ENCODE measurements at places on chromosomes 3 and 15.

DNA sequence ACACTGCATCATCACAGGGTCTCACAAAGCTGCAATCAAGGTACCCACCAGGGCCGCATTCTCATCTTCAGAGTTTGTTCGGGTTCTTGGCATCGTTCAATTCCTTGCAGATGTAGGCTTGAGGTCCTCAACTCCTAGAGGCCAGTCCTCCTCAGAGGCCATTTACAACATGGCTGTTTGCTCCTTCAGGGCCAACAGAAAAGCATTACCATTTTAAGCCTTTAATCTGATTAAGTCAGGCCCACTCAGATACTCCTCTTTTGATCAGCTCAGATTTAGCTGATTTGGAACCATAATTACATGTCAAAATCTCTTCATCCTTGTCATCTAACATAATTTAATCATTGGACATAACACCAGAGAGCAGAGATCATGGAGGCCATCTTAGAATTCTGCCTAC is 55.4 kb downstream of the BFSP2 start:
- DNase-seq = no peak

DNA sequence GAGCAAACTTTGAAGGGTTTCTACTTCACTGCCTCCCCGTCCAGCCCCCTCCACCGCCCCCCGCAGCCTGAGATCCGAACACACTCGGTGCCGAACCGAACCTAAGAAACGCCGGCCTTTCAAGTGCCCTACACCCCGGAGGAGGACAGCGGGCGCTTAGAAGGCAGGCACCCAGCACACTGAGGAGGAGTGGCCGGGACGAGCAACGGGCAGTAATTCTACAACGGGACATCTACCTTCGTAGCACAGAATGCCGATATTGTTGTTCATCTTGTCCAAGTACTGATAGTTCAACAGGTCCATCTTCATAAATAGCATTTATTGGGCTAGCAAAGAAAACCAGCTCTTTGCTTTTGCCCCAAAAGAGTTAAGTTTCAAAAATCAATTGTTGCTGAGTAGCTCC is 513 bp downstream of the VGLL4 start:
- DNase-seq = no peak

- no peak for DNase-seq
Observed at GRCh38 chr3:42855219-42855546, 20.5 kb downstream of the CYP8B1 start.

DNA sequence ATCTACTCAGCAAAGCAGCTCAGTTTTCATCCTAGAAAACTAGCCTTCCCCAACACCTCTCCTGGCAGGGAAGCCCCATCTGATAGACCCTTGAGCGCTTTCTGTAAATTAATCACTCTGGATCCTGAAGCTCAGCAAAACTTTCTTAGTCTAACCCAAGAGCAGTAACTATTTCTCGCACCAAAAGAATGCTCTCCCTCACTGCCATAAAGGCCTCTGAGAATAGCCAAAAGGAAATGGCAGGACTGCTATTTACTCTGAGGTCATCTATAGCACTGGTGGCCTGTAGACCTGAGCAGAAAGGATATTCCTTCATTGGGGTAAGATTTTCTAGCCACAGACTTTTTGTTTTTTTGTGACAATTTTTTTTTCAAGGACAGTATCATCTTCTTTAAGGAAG is 345.8 kb upstream of the ADAMTS9 start:
- DNase-seq = no peak

GRCh38 chr3:52184690-52185089 is 13.3 kb upstream of the ALAS1 start:
- DNase-seq = no peak

DNA sequence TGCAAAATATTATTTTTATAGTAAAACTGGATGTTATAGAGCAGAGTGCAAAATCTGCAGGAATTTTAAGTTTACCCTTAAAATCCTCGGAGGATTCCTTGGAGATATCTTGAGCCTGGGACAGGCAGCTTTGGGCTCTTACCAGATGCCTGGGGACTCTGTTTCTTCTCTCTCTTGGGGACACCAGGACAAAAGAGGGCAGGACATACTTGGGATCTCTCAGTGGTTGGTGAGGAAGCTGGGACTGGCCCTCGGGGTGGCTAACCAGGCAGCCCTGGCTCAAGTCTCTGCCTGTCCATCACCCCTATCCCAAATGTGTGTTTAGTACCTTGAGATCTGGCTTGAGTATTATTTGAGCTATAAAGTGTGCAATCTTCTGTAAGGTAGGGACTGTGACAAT is 38.6 kb downstream of the TKT start:
- DNase-seq = no peak

GRCh38 chr15:20358779-20359414 is 182.7 kb downstream of the GOLGA6L6 start:
- DNase-seq = no peak

DNA sequence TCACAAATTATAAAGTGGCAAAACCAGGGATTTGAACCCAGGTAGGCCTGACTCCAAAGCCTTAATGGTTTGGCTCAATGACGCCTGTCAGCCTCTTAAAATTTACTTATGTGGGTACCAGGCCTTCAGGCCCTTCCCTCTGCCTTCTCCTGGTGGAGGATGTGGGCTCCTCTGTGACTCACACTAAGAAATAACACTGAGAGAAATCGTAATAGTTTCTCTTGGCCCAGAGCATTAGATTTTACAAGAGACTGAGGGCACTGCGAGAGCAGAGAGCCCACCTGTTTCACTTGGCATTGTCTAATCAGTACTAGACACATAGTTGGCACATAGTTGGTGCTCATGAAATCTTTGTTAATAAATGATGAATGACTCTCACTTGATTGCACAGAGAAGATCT is 505.2 kb downstream of the SHQ1 start:
- no peak for DNase-seq

DNA sequence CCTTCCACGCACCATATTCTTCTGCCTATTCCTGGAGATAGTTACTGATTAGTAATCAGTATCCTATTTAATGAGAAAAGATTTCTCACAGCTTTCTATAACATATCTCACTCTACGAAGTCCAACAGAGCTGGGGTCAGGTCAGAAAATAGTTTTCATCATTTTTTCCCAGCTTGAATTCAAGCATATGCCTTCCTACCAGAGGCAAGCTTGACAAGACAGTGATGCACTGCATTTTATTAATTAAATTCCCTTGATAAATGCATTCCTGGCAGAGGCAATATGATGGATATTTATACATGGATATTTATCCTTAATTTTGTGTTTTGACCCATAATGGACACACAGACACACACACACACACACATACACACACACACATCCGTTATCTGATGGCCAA is 961.4 kb downstream of the EPHA3 start:
- no peak for DNase-seq

- no peak for DNase-seq
Observed at GRCh38 chr3:126313580-126314304, 43.5 kb downstream of the KLF15 start.

DNA sequence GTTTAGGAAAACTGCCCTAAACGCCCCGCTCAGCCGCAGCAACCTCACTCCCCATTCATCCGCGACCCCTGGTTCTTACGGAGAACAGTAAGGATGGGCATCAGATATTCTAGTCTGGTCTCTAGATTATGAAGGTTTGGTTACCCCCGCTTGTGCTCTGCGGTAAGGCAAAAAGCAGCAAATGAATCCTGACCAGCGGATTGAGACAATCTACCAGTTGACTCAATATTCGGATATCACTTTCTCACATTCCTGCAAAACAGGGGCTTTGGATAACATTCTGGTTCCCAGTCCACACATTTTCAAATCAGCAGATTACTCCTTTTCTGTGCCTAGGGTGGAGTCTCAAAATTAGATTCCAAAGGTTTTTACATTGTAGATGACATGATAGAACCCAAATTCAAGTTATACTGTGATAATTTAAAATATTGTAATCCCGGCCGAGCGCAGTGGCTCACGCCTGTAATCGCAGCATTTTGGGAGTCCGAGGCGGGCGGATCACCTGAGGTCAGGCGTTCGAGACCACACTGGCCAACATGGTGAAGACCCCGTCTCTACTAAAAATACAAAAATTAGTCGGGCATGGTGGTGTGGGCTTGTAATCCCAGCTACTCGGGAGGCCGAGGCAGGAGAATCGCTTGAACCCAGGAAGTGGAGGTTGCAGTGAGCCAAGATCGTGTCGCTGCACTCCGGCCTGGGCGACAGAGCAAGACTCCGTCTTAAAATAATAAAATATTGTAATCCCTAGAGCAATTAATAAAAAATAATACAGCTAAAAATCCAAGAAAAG is 1.1 kb upstream of the CYFIP1 start:
- no peak for DNase-seq

GRCh38 chr3:48088056-48088748 is 72.0 kb upstream of the MAP4 start:
- no peak for DNase-seq

DNA sequence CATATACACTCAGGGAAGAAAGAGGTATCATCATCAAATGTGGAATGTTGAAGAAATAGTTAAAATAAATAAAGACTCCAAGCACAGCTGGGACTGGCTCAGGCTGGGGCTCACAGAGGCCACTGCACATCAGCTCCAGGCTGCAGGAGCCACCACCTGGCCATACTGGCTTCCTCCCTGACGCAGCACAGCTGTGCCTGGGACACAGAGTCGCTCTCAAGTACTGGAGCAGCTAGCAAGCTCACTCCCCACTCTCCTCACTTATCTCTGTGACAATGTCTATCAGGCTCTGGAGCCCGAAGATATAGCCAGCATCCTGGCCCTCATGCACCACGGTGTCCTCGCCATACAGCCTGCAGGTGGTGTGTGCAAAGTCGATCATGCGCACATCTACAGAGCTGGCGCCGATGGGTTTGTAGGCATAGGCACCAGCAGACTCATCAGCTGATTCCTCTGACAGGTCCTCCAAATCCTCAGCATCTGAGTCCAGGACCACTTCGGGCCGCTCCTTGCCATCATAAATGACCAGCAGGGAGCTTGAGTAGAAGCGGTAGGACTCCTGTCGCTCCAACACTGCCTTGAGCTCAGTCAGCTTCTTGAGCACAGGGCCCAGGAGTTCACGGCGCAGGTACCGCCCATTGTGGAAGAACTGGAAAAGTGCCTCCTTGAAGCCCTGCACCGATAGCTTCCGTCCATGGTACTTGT is 2.5 kb upstream of the NCKIPSD start:
- no peak for DNase-seq

DNA sequence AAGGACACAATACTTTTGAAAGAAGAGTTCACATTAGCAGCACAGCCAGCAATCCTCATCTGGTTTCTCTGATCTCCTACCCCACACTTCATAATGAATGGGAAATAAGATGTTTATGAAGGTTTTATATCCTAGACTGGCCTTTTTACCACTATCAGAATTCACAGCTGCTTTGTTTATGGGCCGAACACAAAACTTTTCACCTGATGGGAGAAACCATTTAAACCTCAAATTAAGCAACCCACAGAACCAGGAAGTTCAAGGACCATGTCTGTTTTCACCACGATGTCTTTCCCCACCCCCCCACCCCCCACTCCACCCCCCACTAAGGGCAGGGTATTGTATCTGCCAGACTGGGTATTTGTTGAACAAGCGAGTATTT is 11.3 kb upstream of the SETD5 start:
- DNase-seq = no peak

DNA sequence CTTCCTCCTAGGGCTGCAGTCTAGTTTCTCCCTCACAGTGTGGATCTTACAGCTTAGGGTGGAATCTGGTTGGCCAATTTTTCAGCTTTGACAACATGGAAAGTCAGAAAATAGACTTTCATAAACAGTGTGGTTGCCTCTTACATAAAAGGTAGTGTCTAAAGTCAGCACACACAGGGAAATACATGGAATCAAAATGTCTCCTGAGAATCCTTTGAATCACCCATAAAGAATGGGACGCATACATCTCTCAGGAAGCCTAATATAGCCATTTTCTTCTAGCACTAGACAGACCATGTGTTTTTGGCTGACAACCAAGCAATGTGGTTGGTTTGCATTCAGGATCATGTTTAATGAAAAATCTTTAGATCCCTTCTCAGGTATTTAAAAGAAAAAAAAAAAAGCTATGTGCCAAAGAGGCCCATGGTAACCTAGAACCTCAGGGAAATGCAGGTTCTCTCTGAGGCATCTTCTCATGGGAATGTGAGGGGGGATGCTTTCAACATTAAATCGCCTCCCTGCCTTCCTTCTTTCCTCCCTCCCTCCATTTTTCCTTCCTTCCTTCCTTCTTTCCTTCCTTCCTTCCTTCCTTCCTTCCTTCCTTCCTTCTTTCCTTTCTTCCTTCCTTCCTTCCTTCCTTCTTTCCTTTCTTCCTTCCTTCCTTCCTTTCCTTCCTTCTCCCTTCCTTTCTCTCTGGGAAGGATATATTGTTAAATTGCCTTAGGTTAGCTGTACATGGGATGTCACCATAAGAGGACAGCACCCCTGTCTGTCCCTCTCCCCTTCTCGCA is 34.3 kb upstream of the ZBTB38 start:
- no peak for DNase-seq

DNA sequence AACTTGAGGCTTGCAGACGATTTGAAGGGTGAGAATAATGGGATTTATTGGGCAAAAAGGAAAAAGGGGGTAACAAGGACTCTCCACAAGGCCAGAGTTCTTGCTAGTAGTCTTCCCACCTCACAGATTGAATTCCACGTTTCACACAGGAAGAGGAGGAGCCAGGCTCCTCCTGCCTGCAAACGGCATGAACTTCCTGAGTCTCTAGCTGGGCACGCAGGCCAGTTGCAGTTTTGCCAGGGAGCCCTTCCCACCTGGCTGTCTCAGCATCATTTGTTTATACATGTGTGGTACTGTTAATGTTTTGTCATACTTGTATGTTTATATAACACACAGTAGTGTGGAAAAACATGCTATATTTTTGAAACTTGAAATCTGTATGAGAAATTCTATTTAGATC is 155.0 kb downstream of the NLGN1 start:
- DNase-seq = no peak

DNA sequence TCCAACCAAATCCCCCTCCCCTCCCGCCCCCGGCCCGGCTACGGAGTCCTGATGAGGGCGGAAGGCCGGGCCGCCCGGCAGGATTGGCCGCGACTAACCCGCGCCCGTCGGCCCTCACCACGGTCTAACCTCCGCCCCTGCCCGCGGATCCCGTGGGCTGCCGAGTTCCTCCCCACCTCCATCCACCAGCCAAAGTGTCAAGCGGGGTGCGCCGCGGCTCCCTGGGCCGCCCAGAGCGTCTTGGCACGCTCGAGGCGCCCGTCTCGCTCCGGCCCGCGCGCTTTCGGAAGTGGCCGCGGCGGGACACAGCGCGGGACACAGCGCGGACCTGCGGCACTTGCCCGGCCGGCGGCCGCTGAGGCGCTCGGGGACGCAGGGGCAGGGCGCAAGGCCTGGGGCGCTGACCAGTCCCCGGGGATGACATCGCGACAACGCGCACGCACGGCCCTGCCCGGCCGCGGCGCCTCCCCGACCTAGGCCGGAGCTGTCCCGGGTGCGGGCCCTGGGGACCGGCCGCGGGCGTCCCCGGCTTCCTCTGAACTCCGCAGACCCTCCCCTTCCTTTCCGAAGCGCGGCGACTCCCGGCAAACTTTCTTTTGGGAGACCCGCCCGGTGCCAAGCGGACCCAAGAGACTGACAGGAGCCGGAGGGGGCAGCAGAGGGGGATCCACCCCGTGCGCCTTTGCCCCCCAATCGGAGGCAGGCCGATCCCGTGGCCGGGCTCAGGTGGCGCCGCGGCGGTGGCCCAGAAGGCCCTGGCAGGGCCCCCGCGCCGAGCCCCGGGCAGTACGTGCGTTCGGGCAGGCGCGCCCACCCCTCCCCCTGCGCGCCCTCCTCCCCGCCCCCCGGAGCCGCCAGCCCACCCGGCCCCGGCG is 112.8 kb upstream of the ICE2 start:
- DNase-seq = peak; percentile 23
